ENCODE measurements at places on chromosomes 13 and 19.

DNA sequence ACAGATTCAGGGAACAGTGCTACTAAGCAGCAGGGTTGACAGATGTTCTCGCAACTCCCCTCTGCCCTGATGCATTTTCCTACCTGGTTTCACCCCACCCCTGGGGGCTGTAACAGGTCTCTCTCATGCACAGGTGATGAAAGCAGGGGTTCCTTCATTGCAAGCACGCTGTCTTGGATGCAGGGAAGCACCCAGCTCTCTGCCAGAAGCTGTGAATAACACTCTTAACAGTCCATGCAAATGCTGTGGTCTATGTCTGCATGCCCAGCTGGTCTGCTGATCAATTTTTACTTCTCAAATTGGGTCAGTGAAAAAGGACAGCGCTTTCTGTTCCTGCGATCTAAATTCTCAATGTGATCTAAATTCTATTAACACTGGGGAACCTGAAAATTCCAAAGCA lies 246.3 kb upstream of the TSHZ3 start:
- DNase-seq, result no peak

DNA sequence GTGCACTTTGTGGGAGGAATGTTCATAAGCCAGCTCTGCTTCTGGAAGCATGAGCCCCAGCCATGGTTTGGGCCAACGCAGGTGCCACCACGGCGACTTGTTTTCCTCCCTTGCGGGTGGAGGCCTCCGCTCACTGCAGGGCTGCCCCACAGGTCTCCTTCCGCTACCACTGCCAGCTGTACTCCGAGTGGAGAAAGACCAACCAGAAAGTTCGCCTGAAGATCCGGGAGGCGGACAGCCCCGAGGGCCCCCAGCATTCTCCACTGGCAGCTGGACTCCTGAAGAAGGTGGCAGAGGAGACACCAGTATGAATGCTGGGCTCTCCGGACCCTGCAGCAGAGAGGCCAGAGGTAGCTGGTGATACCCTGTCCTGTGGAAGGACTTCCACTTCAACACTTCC lies 6.5 kb upstream of the HNRNPM start:
- DNase-seq, result no peak

GRCh38 chr19:8208922-8209461 lies at the start of gene CERS4:
Gene CERS4, plus strand, starts transcription at chr19:8209370. Its CDS starts 41,707 bp downstream, at chr19:8251077.
- peak; percentile 65 for DNase-seq

DNA sequence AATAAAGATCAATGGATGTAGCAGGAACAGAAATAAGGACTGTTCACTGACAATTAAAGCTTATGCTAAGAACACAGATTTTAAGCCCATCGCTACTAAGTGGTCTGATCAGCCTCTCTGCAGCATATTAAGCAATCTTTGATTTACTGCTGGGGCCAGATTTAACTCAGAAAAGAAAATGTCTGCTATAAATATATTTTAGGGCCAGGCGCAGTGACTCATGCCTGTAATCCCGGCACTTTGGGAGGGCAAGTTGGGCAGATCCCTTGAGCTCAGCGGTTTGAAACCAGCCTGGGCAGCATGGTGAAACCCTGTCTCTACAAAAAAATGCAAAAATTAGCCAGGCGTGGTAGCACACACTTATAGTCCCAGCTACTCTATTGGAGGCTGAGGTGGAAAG lies 43.0 kb downstream of the METTL21C start:
- DNase-seq, result peak; percentile 18

DNA sequence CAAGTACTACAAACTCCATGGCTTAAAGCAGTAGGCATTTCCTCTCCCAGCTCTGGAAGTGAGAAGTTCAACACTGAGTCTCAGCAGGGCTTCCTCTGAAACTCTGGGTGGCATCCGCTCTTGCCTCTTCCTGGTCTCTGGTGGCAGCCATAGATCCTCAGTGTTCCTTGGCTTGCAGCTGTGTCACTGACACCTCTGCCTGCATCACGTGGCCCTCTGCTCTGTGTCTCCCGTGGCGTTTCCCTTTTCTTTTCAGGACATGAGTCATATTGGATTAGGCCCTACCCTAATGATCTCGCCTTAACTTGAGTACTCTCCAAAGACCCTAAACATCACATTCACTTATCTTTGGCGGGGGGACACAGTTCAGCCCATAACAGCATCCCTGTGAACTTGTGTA lies 466.7 kb downstream of the MYO16 start:
- no peak for DNase-seq

- DNase-seq, result no peak
Observed at GRCh38 chr19:19538061-19538784, at the start of gene CILP2. Gene CILP2, plus strand, starts transcription at chr19:19538265. Its CDS starts 85 bp downstream, at chr19:19538350.

GRCh38 chr19:33499671-33500506 lies 21.7 kb downstream of the PEPD start:
- DNase-seq, result no peak

DNA sequence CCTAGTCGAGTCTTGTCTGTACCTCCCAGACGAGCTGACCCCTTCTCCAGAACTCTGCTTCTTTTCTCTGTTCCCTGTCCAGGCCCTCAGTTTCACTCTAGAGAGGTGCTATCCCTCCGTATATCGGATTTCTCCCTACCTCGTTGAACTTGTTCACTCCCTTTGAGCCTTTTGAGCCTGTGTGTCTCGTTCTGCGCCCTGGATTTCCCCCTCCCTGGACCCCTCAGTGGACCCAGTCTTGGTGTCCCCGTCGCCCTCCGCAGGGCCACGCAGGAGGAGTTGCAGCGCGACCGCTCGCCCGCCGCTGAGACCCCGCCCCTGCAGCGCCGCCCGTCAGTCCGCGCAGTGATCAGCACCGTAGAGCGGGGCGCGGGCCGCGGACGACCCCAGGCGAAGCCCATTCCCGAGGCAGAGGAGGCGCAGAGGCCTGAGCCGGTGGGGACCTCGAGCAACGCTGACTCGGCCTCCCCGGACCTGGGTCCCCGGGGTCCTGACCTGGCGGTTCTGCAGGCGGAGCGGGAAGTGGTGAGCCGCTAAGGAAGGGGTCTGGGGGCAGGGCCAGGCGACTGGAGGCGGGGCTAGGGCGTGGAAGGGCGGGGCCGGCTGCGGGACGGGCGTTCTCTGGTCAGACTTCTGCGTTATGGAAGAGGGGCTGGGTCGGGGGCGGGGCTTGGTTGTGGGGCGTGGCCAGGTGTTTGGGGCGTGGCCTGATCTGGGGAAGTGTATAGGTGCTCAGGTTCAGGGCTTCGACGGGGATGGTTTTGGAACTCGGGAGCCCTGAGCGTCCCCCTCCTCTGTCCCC lies 5.5 kb downstream of the EPS8L1 start:
- peak; percentile 70 for DNase-seq

GRCh38 chr13:40031031-40031430 lies 375.6 kb downstream of the COG6 start:
- peak; percentile 76 for DNase-seq

- DNase-seq, result peak; percentile 79
Observed at GRCh38 chr19:17021793-17022590, 4.6 kb downstream of the CPAMD8 start.

DNA sequence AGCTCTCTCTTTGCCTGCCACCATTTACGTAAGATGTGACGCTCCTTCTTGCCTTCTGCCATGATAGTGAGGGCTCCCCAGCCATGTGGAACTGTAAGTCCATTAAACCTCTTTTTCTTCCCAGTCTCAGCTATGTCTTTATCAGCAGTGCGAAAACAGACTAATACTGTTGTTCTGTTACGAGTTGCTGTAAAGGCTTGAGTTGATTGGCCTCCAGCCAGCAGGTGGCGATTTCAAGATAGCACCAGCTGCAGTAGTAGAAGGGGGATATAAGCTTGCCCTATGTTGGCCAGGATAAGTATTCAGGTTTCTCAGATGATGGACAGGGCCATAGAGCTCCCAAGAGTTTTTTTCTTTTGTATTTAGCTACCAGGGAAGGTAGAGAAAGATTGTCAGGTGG lies 385.5 kb downstream of the MZT1 start:
- DNase-seq, result no peak

DNA sequence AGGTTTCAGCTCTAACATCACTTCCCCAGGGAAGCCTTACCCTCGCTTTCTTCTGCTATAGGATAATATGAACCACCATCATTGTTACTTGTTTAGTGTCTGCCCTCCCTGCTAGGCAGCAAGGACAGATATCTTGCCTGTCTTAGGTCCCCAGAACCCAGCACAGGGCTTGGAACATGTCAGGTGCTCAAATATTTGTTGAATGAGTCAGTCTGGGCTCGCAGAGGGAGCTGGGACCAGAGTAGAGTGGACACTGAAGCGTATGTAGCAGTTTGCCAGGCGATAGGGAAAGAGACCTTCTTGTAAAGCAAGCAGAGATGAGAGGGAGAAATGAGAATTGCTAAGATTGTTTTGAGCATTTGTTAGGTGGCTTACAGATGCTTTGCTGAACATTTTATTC lies 11.7 kb downstream of the BCKDHA start:
- peak; percentile 51 for DNase-seq

- peak; percentile 49 for DNase-seq
Observed at GRCh38 chr19:35644987-35645679, 3.0 kb upstream of the COX6B1 start.

- DNase-seq, result no peak
Observed at GRCh38 chr19:4951656-4952055, 17.3 kb upstream of the KDM4B start.

GRCh38 chr19:56566904-56567273 lies 379 bp upstream of the ZNF470 start:
- no peak for DNase-seq

- DNase-seq, result peak; percentile 51
Observed at GRCh38 chr19:18090545-18091216, 3.9 kb upstream of the IL12RB1 start.

DNA sequence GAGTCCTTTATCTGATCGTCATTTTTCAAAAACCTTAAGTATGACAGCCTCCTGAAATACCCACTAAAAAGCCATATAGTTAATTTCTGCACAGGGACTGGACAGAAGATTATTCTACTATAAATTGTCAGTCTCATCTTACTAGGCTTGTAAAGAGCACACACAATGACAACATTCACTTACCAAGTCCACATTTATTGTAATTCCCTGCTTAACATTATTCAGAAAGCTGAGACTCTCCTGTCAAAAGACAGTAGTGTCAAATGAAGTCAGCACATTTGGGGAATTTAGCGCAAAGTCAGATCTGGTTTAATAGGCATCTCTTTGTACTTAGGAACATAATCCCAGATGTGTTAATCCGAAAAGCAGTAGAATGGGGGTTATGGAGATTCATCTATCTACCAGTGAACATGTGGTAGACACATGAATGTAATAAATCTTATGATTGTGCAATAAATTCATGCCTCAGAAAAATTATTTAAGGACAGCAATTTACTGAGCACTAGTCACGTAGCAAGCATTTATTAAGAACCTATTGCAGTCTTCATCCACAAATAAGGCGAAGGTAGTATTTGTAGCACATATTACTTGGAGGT lies 224.6 kb upstream of the GPC6 start:
- no peak for DNase-seq

DNA sequence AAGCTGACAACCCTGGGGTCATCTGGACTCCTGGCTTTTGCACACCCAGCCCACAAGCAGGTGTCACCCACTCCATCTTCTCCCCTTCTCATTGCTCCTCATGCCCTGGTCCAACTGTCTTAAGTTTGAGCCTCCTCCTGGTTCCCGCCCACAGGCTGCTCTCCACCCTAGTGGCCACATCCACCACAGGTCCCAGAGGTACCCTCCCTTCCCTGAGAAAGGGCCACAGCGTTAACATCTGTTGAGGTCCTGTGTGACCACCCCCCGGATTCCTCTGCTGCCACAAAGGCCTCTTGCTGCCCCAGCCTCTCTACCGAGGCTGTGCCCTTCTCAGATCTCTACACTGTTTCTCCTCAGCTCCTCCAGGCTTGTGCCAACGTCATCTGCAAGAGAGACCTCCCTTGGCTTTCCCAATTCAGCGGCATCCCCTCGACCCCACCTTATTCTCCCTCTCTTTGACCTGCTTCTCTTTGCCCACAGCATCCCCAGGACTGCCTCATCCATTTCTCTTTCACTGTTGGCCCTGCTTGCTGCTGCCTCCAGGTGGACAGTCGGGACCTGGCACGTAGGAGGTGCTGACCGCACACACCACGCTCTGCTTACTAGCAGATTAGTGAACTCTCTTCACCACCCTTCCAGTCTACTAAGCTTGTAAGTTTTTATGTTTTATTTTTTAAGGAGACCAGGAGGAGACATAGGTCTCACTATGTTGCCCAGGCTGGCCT lies 33.3 kb downstream of the SUGP2 start:
- peak; percentile 35 for DNase-seq

GRCh38 chr19:50264483-50265186 lies 61.2 kb downstream of the MYH14 start:
- DNase-seq, result no peak

DNA sequence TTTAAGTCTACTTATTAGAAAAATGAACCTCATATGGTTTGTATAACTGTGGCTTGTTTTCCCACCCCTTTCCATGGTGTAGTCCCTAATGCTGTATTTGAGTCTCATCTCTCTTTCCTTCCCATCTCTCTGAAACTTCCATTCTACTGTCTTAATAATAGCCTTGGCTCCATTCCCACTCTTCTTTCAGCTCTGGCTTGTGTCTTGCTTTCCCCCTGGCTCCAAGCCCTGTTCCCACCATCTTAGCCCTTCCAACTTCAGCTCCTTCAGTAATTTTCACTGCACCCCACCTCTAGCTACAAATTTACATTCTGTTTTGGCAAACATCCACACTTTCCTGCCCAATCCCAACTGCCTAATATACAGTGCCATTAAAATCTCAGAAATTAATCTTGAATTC lies 137.5 kb downstream of the SLITRK6 start:
- DNase-seq, result no peak

GRCh38 chr19:10760273-10760944 lies 42.5 kb downstream of the DNM2 start:
- no peak for DNase-seq

DNA sequence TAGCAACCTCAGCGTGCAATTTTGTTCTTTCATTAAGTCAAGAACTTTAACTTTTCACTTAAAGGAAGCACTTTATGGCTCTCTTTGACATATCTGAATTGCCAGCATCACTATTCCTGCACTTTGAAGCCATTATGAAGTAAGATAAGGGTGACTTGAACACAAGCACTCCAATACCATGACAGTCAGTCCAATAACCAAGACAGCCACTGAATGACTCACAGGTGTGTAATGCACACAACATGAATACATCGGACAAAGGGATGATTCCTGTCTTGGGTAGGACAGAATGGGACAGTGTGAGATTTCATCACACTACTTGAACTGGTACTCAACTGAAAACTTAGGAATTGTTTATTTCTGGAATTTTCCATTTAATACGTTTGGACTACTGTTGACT lies 233.7 kb upstream of the IPO5 start:
- no peak for DNase-seq

- peak; percentile 91 for DNase-seq
Observed at GRCh38 chr13:102707467-102707866, 12.6 kb upstream of the METTL21C start.

GRCh38 chr13:19674898-19675297 lies 41.4 kb downstream of the MPHOSPH8 start:
- DNase-seq, result no peak

DNA sequence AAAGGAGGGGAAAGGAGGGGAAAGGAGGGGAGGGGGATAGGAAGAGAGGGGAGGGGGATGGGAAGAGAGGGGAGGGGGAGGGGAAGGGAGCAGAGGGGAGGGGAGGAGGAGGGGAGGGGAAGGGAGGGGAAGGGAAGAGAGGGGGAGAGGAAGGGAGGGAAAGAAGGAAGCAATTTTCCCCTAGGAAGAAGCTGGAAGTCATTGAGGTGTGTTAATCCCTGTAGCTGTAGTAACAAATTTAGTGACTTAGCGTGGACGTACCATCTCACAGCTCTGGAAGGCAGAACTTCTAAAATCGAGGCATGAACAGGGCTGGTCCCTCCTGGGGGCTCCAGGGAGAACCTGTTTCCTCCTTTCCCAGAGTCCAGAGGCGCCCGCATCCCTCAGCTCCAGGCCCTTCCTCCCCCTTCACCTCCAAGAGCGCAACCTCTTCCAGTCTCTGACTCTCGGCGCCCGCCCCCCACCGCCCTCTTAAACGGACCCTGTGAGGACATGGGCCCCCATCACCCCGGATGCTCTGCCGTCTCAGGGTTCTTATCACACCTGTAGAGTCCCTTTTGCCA lies 5.6 kb upstream of the CDC34 start:
- no peak for DNase-seq

All from fibroblast of pulmonary artery (primary cell).